ENCODE measurements at places on chromosomes 4 and X. TPM values are rescaled to one million over a fixed set of nuclear protein-coding genes. Genes with fewer than 3 reads are reported as not detected.

SHROOM4 gene
- total RNA-seq, result 2.4 TPM

L1CAM gene
- total RNA-seq, result under 0.01 TPM

DUSP21 gene
- total RNA-seq, result not detected

LRP2BP gene
- total RNA-seq, result 0.54 TPM

PDLIM3 gene
- under 0.01 TPM for total RNA-seq

F8A1 gene
- 6.7 TPM for total RNA-seq

PAQR3 gene
- 15.9 TPM for total RNA-seq

ZMAT1 gene
- 4.6 TPM for total RNA-seq
